Activated CD4-positive, alpha-beta T cell treated with anti-CD3 and anti-CD28 coated beads for 36 hours (primary cell): ENCODE measurements at places on chromosomes 13 and 19.

DNA sequence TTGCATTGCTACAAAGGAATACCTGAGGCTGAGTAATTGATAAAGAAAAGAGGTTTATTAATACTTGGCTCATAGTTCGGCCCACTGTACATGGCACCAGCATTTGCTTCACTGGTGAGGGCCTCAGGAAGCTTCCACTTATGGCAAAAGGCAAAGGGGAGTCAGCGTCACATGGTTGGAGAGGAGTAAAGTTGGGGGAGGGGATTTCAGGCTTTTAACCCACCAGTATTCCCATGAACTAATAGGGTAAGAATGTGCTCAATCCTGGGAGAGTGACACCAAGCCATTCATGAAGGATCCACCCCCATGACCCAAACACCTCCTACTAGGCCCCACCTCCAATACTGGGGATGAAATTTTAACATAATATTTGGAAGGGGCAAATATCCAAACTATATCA is 82.5 kb upstream of the MYCBP2 start:
- DNase-seq = no peak

- no peak for DNase-seq
Observed at GRCh38 chr13:109154966-109155761, 525.8 kb downstream of the MYO16 start.

- no peak for DNase-seq
Observed at GRCh38 chr19:29934781-29935180, 7.3 kb upstream of the URI1 start.

DNA sequence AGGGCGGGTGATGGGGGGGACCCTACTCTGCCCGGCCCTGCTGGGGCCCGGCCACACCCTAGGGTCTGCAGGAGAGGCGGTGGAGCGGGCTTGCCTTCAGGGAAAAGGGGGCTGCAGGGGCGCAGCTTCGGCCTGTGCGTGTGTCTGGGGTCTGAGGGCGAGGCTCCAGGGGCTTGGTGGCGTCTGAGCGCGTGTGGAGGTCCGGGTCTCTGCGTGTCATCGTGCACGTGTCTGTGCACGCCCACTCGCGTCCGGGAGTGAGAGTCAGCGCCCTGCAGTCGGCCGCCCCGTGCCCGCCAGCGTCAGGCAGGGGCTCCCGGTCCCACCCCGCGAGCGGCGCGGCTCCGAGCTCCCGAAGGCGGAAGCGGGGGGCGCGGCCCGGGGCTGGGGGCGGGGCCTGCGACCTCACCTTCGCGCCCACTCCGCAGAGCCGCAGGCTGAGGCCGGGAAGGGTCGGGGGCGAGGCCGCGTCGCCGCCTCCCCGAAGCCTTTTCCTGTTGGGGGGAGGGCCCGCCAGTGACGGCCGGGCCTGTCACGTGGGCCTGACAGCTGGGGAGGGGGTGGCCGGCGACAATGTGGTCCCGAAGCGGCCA is at the start of gene ARHGAP45:
Gene ARHGAP45, plus strand, starts transcription at position 420 of the 593 bp plus-strand sequence. CDS start 239 bp downstream, outside the sequence.
- DNase-seq = peak; percentile 91

GRCh38 chr19:28864577-28865042 is 348.3 kb downstream of the UQCRFS1 start:
- no peak for DNase-seq

DNA sequence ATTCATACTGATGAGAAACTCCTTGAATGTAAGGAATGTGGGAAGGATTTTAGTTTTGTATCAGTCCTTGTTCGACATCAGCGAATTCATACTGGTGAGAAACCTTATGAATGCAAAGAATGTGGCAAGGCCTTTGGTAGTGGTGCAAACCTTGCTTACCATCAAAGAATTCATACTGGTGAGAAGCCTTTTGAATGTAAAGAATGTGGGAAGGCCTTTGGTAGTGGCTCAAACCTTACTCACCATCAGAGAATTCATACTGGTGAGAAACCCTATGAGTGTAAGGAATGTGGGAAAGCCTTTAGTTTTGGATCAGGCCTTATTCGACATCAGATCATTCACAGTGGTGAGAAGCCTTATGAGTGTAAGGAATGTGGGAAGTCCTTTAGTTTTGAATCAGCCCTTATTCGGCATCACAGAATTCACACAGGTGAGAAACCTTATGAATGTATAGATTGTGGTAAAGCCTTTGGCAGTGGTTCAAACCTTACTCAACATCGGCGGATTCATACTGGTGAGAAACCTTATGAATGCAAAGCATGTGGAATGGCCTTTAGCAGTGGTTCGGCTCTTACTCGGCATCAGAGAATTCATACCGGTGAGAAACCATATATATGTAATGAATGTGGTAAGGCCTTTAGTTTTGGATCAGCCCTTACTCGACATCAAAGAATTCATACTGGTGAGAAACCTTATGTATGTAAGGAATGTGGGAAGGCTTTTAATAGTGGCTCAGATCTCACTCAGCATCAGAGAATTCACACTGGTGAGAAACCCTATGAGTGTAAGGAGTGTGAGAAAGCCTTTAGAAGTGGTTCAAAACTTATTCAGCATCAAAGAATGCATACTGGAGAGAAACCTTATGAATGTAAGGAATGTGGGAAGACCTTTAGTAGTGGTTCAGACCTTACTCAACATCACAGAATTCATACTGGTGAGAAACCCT is 26.6 kb downstream of the ZNF345 start:
- no peak for DNase-seq

DNA sequence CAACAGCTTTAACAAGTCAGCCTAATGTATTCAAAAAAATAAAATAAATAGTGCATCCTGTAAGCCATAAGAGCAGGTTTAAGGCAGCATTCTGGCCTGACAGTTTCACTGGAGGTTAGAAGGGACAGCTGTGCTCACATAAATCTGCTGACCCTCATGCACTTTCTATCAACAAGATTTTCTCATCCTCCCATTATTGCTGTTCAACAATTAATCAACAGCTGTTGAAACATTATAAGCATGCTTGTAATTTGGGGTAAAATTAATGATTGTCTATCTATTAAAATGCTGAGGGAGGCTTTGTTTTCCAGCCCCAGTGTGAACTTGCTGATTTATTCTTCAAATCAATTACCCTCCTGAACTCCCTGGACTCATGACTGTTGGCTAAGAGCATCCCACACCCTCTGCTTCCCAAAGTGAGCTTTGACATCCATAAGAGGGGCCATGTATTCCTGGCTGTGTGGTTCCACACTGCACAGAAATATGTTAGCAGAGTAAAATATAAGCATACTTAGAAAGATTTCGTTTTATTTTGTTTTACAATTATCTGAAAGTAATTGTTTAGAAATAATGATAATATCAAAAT is 492.4 kb downstream of the EFNB2 start:
- no peak for DNase-seq

GRCh38 chr13:22235285-22235949 is 564.5 kb downstream of the FGF9 start:
- DNase-seq = peak; percentile 37

- peak; percentile 60 for DNase-seq
Observed at GRCh38 chr13:74062933-74063332, 71.3 kb downstream of the KLF12 start.

DNA sequence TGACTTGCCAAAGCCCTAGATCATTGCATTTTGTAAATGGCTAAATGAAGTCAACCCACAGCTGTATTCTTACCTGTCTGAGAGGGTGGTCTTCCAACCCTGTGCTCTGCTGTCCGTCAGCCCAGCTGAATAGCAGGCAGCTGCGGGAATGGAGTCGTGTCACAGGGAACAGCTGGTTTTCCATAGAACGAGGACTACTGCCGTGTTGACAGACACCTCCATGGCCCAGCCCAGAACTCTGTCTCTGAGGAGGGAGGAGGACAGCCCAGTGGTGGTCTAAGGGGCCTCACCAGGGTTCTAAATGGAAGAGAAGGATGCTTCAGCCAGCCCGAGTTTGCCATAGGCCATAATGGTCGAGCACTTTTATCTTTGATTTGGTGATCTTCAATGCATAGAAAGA is 110.7 kb downstream of the SLC7A1 start:
- no peak for DNase-seq

GRCh38 chr19:41895745-41896580 is 13.0 kb downstream of the ARHGEF1 start:
- DNase-seq = peak; percentile 42

DNA sequence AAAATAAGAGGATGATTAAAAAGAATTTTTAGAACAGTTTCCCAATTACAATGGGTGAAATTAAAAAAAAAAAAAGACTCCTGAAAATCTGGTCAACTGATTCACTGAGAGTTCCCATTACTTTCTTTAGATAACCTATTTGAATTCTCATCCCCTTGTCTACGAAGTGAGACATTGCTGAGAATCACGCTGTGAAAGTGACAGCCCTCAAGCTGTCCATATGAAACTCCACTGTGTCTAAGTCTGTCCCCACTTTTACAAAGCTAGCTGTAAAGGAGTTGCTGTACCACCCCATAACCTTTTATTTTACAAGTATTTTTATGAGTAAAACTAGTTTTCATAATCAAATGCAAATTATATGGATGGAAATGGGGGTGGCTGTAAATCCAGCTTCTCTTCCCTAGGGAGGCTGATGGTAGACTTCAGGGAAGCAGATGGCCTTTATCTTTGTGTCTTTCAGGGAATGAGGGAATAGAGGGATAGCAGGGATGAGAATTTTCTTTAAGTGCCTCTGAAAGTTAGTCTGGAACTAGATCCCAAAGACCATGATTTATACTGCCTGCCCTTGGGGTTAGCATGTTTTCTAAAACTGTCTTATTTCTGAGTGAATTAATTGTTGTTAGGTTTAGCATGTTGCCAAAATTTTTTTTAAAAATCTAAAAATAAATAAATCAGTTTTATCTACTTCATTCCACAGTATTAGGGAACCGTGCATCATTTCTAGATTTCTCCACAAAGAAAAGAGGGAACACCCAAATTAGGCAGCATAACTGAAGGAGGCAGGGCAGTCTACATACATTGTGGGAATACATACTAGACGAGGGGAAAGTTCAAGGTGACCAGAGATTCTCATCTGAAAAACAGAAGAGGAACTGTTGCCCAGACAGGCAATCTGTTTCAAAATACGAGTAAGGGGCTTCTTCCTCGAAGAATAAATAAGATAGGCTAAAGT is 1219.1 kb downstream of the UQCRFS1 start:
- DNase-seq = no peak

- DNase-seq = no peak
Observed at GRCh38 chr19:2144190-2144589, 7.2 kb downstream of the AP3D1 start.

GRCh38 chr19:1758959-1759903 is 5.9 kb downstream of the ONECUT3 start:
- no peak for DNase-seq

- DNase-seq = no peak
Observed at GRCh38 chr13:91655731-91656130, 257.3 kb downstream of the GPC5 start.

GRCh38 chr13:48220592-48220980 is 12.4 kb upstream of the ITM2B start:
- peak; percentile 37 for DNase-seq

GRCh38 chr13:43139211-43139610 is 115.8 kb downstream of the DNAJC15 start:
- no peak for DNase-seq

GRCh38 chr13:66036024-66036614 is 1194.0 kb downstream of the PCDH9 start:
- no peak for DNase-seq

DNA sequence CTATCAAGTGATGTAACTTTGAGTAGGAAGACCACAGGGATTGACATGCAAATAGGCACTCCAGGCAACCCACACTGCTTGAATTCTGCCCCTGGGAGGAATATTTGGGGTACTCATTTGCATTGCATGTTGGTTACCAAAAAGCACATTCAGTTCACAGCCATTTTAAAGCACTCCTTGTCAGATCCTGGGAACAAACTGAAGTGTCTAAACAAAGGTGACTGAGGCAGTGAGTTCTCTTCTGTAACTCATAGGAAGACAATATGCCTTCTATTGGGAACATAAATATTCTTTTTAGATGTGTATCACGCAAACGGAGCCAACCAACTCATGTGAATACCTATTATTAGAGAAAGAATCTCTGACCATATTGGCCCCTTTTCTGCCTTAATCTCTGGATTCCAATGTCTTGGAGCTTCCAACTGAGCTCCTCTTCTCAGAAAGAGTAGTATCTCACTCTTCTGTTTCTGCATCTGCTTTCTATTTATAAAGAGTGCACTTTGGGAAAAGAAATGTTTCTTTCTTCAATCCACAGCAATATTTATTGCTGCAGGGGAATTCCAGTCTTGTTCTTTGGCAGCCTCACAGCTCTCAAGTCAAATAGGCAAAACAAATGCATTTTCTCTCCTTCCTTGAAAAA is 125.7 kb upstream of the NBEA start:
- DNase-seq = no peak

DNA sequence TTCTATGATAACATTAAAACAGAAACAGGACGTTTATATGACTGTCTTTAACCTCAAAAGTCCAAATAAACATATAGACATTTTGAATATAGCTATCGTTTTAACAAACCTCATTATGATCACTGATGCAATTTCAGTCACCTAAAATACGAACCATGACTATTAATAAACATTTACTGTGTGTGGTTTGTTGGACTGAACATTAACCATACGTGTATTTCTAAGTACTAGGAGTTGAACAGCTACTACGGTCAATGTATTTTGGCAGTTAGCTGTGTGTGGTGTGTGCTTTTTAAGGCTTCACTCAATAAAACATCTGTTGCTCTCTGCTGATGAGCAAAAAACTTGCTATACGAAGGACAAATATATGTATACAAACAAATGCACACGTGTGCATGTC is 281.4 kb downstream of the ABCC4 start:
- no peak for DNase-seq

DNA sequence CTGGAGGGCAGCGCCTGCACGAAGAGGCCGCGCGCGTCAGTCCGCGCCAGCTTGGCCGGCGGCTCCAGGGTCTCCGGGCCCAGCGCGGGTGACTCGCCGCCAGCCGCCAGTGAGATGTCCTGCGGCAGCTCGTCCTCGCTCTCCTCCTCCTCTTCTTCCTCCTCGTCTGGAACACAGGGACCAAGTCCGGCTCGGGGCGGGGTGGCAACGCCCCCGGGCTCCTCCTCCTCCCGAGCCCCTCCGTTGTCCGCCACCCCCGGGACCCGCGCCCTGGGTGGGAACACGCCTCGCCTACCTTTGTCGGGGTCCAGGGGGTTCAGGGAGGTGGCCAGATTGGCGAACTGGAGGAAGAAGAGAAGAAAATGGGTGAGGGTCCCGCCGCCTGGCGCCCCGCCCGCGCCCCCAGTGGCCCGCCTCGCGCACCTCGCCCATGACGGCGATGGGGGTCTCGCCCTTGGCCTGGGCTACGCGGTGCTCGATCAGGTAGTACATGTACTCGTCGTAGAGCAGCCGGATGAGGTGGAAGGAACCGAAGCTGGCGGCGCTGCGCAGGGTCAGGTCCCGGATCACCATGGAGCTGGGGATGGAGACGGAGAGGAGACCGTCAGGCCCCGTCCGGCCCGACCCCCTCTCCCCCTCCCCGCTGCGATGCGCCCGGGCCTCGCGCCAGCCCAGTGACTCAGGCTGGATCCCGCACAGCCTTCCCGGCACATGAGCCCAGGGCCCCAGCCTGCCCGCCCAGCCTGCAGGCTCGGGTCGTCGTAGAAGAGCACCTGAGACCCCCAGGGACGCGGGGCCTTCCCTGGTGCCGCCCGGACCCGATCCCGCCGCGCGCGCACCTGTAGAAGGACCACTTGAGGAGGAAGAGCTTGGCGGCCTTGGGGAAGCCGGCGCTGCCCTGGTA is 10.6 kb downstream of the DCAF15 start:
- DNase-seq = no peak

GRCh38 chr13:86438034-86438433 is 638.8 kb upstream of the SLITRK6 start:
- no peak for DNase-seq

GRCh38 chr19:16872728-16873127 is 16.1 kb upstream of the F2RL3 start:
- DNase-seq = no peak
